Muscle of arm (tissue), 14 donors: ENCODE measurements at places on chromosomes 12 and 14. TPM values are rescaled to one million over a fixed set of nuclear protein-coding genes. Genes with fewer than 3 reads are reported as not detected.

GRCh38 chr14:24954037-24954699 is 95.8 kb downstream of the STXBP6 start:
- no peak for DNase-seq

GRCh38 chr12:110992909-110993308 is 72.5 kb upstream of the MYL2 start:
- no peak for DNase-seq

DNA sequence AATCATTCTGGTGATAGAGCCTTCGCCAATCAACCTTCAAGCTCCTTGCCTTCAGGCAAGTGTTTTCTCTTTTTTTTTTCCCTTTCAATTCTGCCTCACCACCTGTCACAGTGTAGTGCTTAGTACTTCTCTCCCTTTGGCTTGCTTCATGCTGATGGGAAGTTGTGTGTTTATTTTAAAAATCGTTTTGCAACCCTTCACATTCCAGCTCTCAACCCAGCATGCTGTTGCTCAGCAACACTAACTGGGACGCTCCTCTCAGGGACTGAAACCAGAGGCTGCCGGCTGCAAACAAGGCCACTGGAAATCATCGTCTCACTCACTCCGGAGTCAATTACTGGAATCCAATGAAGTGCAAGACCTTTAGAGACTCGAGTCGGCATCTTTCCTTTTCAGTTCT is 342.7 kb downstream of the PRKD1 start:
- peak; percentile 53 for DNase-seq

DNA sequence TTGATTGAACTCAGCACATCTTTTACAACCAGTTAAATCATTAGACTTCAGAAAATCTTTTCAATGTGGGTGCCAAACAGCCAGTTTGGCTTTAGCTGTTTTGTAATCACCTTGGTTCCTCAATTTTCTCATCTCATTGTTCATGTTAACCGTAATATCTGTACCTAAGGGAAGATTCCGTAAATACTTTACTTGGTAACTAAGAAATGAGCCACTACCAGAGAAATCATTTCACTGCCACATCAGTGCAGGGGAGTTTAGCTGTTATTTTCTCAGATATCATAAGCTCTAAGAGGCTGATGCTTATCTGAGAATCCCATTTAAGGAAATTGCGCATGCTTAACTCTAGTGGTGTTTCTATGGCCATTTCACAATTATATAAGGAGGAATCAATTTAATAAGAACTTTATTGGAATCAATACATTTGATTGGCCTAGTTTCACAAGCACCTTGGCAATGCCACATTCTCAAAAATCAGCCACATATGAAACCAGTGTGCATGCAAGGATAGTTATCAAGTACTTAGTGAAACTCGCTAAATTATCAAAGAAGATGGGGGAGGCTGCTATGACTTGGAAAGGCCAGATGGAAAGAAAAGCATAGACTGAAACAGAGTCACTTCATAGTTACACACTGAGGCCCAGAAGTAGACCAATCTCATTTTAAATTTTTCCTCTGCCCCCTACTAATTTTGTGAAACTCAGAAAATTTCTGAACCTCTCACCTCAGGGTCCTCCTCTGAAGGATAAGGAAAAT is 28.1 kb upstream of the IL22 start:
- DNase-seq = no peak

DNA sequence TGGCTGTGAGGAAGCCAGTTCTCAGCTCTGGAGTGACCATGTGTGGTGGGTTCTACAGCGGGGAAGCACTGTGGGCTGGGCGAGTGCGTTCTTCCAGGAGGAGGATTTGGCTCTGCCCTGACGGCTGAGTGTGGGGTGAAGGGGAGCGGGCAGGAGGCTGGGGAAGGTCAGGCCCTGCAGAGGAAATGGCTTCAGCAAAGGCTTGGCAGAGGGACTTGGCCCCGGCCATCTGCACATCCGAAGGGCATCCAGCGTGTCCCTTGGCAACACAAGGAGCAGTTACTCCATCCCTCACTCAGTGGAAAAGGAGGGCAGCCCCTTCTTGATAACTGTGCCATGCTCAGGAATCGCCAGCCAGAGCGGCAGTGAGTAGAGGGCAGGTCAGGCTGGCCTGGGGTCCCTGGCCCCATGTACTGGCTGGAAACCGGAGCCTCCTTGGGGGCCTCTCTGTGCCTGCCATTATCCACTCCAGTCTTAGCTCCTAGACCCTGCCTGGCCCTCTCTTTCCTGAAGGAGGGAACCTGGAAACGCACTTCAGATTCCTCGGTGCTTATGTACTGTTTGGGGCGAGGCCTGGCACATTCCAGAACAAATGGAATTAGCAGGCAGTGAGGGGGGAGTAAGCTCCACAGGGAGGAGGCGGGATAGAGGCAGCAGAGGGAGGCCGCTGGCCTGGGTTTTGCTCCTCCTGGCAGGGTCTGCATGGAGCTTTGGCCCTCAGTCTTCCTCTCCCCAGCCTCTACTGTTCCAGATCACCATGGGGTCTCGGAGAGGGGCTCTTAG is 133.6 kb upstream of the NCOR2 start:
- peak; percentile 78 for DNase-seq

GRCh38 chr14:100603341-100604120 is 16.3 kb upstream of the BEGAIN start:
- no peak for DNase-seq

DNA sequence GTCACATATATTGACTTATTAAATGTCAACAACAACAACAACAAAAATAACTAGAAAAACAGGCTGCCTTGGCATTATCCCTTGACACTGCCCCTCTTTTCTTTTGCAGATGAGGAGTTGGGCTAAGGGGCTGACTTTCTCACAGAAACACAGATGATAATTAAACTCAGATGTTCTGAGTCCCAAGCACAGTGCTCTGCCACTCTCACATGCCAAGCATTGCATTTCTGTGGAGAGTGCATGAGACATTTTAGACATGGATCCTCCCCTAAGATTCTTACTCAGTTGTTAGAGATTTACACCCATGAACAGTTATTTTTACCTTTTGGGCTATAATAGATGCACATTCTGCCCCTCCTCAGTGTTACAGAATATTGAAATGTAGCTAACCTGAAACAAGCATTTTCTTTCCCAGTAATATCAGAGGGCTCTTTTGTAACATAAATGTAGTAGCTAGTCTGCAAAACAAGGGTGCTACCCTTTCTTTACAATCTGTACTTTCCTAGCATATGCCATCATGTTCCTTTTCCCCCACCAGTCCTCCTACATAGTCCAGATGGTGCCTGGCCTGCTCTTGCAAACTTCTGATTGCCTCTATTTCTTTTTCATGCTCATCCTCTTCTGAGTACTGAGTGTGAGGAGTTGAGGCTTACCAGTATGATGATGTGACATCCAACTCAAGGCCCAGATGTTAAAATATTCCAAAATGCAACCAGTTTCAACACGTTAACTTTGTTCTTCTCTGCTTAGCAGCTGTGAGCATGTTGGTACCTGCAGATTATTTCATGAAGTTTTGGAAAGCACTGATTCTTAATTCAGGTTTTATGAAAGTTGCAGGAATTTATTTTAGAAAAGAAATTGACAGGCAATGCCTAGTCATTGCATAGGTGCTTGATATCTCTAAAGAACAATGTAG is 125.0 kb upstream of the ATP2B1 start:
- no peak for DNase-seq

DNA sequence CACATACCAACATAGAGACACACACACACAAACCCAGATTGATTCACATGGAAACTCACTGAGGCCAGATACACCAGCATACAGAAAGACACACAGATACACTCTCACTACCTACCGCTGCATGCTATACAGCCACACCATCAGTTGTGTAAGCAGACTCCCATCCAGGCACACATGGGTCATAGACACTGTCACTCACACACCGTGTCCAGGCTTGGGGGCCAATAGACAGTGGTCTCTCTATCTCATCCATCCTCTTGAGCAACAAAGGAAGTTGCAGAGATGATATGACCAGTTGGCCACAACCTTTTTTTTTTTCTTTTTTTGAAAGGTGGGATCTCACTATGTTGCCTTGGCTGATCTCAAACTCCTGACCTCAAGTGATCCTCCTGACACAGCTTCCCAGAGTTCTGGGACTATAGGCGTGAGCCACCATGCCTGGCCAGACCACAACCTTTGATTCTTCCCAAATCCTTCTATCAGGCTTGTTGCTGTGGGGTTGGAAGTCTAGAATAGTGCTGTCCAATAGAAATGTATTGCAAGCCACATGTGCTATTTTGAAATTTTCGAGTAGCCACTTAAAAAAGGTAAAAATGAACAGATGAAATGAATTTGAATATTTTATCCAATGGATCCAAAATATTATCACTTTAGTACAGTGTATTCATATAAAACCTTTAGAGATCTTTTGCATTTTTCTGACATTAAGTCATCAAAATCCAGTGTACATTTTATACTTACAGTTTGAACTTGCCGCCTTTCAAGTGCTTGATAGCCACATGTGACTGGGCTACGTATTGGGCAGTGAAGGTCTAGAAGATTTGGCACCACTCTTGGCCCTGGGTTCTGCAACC is 7.4 kb downstream of the LRP1-AS start:
- no peak for DNase-seq

GRCh38 chr12:57107456-57108155 is 3.6 kb downstream of the STAT6 start:
- DNase-seq = no peak

DNA sequence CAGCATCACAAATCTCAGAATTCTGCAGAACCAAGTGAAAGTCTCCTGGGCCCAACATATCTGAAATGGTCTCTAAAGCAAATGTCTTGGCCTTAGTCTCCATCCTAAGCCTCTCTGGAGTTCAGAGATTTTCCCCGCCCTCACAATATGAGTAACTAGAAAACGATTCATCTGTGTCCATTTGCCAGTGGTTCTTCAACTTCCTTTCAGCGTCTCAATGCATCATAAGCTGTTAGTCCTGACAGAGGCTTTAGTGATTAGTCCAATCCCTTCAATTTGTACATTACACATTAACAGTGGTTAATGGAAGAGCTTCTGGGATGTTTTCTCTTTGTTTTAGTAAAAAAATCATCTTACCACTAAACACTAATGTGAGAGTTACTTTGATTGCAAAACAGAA is 17.4 kb downstream of the NPC2 start:
- DNase-seq = no peak

GRCh38 chr14:69574263-69574953 is at the start of gene CCDC177:
CCDC177 (minus strand) TSS chr14:69574871; CDS start chr14:69573622, 1,249 bp downstream.
- DNase-seq = peak; percentile 49

DNA sequence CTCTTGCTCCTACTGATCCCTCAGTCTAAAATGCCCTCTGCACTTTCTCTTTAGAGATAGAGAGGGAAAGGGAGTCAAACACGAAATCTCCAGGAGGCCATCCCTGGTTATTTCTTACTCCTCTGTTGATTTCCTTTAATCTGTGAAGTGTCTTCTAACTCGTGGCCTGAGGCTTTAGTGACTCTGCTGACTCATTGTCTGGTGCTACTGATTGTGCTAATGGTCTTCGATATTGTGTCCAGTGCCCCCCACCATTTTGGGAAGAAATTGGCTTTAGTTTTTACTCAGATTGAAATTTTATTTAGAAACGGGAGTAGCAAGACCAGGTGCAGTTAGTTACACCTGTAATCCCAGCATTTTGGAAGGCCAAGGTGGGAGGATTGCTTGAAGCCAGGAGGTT is 839 bp downstream of the CLEC9A start:
- no peak for DNase-seq

DNA sequence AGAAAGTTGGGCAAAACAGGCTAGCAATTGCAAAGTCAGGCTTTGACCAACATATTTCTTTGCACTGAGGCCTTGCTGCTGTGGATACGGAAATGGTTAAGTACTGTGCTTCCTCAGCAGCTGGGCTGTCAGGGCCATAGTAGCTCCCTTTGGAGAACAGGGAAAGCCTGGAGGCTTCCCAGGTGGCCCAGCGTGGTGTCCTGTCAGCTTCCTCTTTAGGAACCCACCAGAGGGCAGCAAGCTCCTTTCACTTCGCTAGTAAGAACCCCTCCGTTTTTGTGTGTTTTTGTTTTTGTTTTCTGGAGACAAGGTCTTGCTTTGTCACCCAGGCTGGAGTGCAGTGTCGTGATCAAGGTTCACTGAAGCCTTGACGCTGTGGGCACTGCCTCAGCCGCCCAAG is 1.7 kb upstream of the CFAP251 start:
- no peak for DNase-seq

- no peak for DNase-seq
Observed at GRCh38 chr12:105253866-105254513, 18.0 kb upstream of the APPL2 start.

DNA sequence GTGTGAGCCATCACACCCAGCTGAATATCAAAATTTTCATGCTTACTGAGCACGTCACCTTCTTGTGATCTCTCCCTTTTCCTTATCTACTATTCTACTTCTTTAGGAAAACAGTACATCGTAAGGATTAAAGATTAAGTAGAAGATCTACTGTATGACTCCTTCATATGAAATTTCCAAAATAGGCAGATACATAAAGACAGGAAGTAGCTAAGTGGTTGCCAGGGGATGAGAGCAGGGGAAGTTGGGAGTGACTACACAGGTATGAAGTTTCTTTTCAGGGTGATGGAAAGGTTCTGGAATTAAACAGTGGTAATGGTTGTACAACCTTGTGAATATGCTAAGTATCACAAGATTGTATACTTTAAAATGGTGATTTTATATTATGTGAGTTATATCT is 36.5 kb upstream of the CERS5 start:
- DNase-seq = no peak

- DNase-seq = no peak
Observed at GRCh38 chr12:40499856-40500255, 192.4 kb upstream of the CNTN1 start.

DNA sequence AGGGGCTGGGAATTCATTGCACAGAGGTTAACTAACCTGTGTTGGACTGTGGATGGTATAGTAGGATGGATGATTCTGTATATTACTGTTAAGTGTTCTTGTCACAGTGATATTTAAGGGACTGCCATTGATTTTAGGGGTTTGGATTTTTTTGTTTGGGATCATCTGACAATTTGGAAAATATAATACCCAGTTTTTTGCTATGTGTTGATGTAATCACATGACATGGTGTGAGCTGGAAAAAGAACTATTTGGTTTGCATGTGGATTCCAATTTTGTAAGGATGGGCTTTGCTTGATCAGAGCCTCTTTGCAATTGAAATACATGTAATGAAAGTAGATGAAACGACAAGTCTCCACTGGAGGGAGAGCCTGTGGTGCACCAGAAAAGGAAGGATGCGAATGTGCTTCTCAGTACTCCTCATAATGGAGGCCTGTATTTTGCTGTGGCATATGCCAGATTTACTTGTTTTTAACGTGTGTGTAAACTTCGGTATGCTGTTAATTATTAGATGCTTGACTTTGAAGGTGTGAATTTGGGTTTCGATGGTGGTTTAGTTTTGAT is 2.7 kb downstream of the DYRK2 start:
- no peak for DNase-seq

GRCh38 chr12:93702707-93703315 is 25.6 kb downstream of the CRADD start:
- no peak for DNase-seq

- DNase-seq = no peak
Observed at GRCh38 chr14:93301821-93302447, 30.9 kb downstream of the BTBD7 start.

Gene LRTM2
- polyA plus RNA-seq = 0.14 TPM

Gene EFS
- not detected for polyA plus RNA-seq

Gene ACSS3
- 7.7 TPM for polyA plus RNA-seq

Gene GALNT16
- 21.3 TPM for polyA plus RNA-seq

Gene TAS2R13
- not detected for polyA plus RNA-seq
